ENCODE measurements at places on chromosomes 4 and X.

- no peak for DNase-seq
These were observed 24.1 kb upstream of the TMEM271 start for GRCh38 chr4:600166-600565.

DNA sequence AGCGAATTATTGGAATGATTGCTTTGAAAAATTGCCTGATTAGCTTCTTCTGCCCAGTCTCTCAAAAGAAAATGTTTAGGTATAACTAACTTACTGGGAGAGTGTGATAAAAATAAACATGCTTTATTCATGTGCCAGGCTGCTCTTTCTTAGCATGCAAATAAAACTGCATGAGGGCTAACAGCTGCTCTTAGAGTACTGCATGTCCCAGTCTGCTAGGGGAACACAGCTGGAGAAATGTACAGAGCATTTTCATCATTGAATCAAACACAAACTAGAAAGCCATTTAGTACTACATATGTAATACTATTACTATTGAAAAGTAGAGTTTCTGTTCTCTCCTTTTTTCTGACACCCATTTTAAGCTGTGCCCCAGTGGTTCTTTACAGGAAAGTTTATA, 726.0 kb downstream of the GRID2 start:
- no peak for DNase-seq

- DNase-seq, result no peak
These were observed 489.4 kb downstream of the TECRL start for GRCh38 chr4:63919636-63920365.

DNA sequence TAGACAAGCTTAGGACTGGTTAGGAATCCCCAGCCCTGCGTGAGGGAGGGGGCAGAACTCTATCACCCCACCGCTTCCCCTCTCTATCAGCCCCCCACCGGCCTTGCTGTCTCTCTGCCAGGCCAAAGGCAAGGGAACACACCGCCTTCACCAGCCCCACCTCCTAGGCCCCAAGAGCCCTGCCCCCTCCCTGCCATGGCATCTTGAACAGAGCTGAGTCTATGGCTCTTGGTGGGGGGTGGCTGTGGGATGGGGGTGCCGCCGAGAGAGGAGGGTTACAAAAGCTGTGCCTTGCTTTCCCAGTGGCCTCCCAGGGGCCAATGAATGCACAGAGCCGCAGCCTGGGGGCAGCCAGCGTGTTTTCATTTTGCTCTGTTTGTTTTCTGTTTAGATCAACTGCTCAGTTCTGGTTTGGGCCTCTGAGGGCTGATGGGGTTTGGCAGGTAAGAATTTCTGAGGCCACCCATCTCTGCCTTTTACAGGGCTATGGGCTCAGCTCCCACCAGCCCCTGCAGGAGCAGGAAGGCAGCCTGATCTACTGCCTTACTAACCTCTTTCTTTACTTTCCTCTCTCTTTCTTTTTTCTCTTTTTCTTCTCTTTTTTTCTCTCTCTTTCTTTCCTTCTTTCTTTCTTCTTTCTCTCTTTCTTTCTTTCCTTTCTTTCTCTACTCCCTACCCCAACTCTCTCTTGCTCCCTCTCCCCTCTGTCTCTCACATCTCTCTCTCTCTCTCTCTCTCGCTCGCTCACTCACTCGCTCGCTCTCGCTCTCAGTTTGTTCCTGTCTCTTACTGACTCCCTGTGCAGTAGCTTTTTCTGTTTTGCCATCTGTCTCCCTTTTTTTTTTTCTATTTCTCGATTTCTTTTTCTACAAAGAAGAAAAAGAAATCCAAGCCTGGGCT, 128.3 kb downstream of the PJA1 start:
- DNase-seq, result no peak

- DNase-seq, result no peak
These were observed 59.7 kb downstream of the LRRC66 start for GRCh38 chr4:51960486-51960885.
